HFFc6 (cell line): ENCODE measurements at places on chromosomes 13 and 19.

DNA sequence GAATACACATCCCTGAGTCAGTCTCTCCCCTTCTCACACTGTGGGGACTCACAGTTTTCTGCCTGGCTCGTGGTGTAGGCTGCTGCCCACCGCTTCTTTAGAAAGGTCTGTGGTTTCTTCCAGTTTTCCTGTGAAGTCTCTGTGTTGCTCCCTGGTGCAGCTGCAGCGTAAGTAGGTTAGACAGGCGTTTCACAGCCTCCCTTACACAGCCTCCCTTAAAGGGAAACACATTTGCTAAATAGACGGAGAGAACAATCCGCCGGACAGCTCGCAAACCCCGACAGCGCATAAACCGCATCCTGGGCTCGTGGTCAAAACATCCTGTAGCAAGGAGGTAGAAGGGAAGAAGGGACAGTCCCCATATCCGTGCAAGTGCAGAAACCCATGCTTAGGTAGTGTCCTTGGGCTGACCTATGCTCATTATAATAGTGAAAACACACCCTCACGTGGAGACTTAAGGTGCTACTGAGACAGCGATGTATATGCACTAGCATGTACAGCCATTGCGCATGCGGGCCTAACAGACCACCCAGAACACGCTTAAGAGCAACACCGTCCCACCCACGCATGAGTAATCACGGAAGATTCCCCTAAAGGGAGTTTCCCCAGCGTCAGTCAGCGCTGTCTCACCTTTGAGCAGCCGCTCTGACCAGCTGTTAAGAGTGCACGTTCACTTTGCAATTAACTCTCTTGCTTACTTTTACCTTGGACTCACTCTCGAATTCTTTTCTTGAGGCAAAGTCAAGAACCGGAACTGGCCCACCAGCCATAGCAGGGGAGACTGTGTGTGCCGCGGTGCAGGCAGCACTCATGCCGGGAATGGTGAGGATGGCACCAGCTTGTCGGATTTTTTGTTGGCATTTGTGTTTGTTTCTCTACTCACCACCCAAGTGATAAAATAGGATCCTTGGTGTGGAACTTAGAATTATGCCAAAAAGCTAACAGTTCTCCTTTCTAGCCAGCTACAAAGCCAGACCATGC is 16.6 kb downstream of the SIGLEC8 start:
- no peak for DNase-seq

GRCh38 chr13:59531571-59532091 is 632.1 kb downstream of the DIAPH3 start:
- peak; percentile 61 for DNase-seq

- DNase-seq, result no peak
Measured at GRCh38 chr19:1632462-1633268, 19.8 kb downstream of the TCF3 start.

- DNase-seq, result no peak
Measured at GRCh38 chr13:112877539-112877938, 91.5 kb upstream of the MCF2L start.

GRCh38 chr13:58056426-58056825 is 424.9 kb downstream of the PCDH17 start:
- no peak for DNase-seq

- DNase-seq, result no peak
Measured at GRCh38 chr19:46206176-46206575, 23.4 kb upstream of the IGFL1 start.

- DNase-seq, result no peak
Measured at GRCh38 chr19:7596211-7596937, 711 bp downstream of the CAMSAP3 start.

- DNase-seq, result no peak
Measured at GRCh38 chr13:84630476-84630875, 748.2 kb upstream of the SLITRK1 start.

- DNase-seq, result no peak
Measured at GRCh38 chr19:6239401-6239844, 40.4 kb downstream of the MLLT1 start.

DNA sequence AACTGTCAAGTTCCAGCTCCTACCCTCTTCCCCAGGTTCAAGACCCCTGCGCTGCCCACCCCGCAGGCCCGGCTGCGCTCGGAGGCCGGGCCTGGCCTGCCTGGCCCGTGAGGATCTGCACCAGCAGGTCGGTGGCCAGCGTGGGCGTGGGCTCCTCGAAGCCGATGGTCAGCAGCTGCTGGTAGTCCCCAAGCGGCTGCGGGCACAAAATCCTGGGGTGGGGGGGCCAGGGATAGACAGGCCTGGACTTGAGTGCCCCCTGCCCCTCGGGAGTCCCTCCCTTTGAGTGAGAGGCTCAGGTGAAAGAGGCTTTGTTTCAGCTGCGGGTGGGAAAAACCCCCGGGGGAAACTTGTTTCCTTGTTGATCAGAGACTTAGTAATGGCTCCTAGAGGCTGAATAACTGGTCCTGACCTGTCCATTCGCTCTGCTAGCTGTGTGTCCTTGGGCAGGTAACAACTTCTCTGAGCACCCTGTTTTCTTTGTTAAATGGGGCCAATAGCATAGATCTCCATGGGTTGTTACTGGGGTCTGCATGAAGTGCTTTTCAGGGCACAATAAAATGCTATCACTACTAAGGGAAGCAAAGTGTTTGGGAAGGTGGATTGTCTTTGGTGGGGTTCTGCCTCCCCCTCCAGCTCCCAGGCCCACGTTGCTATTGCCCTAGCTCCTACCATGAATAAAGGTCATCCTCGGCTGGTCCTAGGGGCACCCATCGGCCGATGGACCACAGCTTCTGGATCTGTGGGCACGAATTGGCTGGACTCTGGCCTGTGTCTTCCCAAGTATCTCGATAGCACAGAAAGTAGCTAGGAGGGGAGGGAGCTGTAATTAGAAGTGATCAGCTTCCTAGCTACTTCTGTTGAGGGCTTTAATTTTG is 3.5 kb downstream of the C19orf67 start:
- no peak for DNase-seq
